Naive thymus-derived CD4-positive, alpha-beta T cell (primary cell): ENCODE measurements at places on chromosomes 3 and 15. TPM values are rescaled to one million over a fixed set of nuclear protein-coding genes. Genes with fewer than 3 reads are reported as not detected.

PDZRN3 gene
- not detected for polyA plus RNA-seq

CRABP1 gene
- polyA plus RNA-seq, result not detected

TRH gene
- polyA plus RNA-seq, result not detected

TTLL13 gene
- polyA plus RNA-seq, result not detected

ADIPOQ gene
- polyA plus RNA-seq, result not detected

FHIT gene
- polyA plus RNA-seq, result 54.3 TPM
